NCI-H510A (cell line): ENCODE measurements at places on chromosomes 7 and 10.

DNA sequence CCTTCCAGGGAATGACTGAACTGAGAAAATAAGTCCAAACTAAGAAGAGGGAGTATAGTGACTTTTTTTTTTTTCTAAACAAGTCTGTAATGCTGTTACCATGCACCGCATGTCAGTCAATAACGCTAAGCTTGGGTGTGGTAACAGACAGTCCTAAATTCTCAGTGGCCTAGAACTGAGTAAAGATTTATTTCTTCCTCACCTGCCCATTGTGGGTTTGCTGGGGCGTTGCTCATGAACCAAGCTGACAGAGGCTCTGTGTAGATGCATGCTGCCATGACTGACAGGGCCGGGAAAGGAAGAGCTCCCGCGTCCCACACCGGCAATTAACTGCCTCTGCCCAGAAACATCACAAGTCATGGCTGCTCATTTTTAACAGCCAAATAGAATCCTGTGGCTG is 25.5 kb upstream of the PRKG1 start:
- no peak for DNase-seq

- DNase-seq: peak; percentile 8
Observed at GRCh38 chr10:18397906-18398305, 253.5 kb downstream of the NSUN6 start.

GRCh38 chr10:102621443-102622325 is 22.6 kb upstream of the TRIM8 start:
- DNase-seq: no peak

DNA sequence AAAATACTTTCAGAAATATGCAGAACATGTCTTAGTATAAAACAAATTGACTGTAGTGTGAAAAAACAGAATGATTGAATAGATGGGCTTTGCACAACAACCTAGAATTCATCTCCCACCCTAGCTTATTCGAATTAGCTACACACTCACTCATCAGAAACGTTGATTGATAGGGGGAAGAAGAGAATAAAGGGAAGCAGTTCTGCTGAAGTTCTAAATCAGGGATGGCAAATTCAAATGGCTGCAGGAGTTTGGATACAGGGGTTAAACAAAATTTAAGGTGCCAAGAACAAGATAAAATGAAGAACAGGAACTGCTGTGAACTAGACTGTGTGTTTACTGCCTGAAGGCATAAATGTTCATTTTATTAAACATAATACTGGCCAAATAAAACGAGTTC is 9.0 kb downstream of the CD36 start:
- DNase-seq: no peak

DNA sequence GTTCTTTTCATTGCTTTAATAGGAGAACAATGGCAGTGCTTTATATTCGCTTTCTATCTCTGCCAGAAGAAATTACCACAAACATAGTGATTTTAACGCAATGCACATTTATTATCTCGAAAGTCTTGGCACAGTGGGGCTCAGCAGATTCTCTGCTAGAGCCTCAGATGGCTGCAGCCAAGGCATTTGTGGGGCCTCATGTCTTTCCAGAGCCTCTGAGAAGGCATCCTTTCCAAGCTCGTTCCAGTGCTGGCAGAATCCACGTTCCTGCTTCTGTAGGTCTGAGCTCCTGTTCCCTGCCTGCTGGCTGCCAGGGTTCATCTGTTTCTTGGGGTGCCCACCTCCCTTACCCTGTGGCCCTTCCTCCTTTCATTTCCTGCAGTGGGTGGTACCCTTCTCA is 60.2 kb downstream of the LRRC18 start:
- no peak for DNase-seq

DNA sequence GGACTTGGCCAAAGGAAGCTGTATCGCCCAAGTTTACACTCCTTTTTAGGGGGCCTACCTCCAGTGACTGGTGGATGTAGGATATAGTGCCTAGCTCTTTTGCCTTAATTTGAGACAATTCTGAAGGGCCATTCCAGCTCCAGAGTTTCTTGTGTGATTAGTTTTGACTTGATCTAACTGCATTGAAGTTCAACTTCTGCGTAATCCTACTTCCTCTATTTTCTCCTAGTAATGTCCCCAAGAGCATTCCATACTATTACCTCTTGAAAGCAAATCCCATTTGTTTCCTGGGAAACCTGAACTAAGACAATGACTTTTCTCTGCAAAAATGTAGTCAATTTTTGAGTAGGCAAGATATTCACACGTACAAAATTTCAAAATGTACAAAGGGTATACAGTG is 4.7 kb upstream of the H2AZ2 start:
- DNase-seq: no peak

GRCh38 chr10:30384701-30385201 is 35.7 kb upstream of the MTPAP start:
- DNase-seq: peak; percentile 34

- no peak for DNase-seq
Observed at GRCh38 chr10:26367771-26368170, 70.4 kb upstream of the APBB1IP start.
